Right cardiac atrium (tissue), 5 donors: ENCODE measurements at places on chromosomes 11 and 22.
A peak's percentile ranks its signal among the peaks of the same experiment; 100 is the strongest.

- no peak for DNase-seq
These were observed 30.4 kb downstream of the KIF18A start for GRCh38 chr11:28077521-28077920.

- peak; percentile 59 for DNase-seq
These were observed 76.9 kb upstream of the CTSC start for GRCh38 chr11:88414385-88414861.

DNA sequence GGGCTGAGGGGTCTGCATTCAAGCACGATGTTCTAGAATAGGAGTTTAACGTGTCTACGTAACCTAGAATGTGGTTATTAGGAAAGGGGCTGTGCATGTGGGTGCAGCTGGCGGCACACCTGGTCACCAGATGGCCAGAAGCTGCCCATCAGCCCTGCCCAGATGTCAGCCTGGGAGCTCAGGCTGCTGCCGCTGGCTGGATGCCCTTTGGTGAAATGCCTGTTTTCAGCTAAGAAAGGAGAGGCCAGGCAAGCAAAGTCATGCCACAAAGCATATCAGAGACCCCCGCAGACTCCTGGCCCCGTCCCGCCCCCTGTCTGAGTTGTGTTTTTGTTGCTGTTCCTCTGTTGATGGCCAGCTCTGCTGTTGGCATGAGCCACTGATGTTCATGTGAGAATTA, 11.3 kb upstream of the ADORA2A start:
- peak; percentile 28 for DNase-seq

- DNase-seq = no peak
These were observed 4.9 kb upstream of the WNT11 start for GRCh38 chr11:76210931-76211851.

DNA sequence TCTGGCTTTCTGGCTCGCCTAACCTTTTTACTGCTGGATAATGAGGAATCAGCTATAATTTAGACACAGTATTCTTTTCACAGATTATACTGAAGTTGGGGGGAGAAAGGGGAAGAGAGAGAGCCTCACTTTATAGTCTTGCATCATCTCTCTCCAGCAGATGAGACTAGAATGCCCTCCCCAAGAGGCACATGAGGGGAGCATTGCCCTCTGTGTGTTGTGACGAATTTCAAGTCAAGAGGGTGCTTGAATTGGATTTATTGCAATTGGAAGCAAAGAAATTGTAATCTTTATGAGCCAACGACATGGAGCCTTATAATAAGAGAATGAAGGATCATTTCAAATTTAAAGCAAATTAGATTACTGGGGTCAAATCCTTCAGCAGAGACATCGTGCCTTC, 17.6 kb upstream of the CADM1 start:
- no peak for DNase-seq

- no peak for DNase-seq
These were observed 51.2 kb downstream of the MRTFA start for GRCh38 chr22:40585310-40585751.
